Stimulated activated CD8-positive, alpha-beta memory T cell treated with anti-CD3 and anti-CD28 coated beads, Interleukin-4, amount 100 ng/mL, for 1 hour (primary cell): ENCODE measurements at places on chromosomes 7 and 10.

DNA sequence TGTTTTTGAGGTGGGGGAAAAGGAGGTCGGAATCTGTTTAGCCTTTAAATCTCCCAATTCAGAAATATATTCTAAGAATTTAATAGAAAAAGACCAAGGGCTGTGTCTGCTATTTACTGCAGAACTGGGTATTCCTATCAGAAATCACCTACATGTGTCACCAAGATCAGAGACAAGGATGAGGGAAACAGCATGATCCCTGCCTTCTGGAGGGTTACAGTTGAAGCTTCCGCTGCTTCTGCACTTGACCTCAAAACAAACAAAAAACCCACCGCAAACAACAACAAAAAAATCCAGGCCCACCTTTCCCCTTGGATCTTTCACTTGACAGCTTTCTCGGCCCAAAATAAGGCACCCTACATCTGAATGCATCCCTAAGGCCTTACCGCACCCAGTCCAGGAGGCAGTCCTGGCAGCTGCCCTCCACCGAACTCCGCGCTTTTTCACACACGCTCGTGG is 750 bp upstream of the CDK14 start:
- DNase-seq = no peak

- no peak for DNase-seq
Observed at GRCh38 chr10:88642963-88643362, 21.3 kb upstream of the LIPF start.

DNA sequence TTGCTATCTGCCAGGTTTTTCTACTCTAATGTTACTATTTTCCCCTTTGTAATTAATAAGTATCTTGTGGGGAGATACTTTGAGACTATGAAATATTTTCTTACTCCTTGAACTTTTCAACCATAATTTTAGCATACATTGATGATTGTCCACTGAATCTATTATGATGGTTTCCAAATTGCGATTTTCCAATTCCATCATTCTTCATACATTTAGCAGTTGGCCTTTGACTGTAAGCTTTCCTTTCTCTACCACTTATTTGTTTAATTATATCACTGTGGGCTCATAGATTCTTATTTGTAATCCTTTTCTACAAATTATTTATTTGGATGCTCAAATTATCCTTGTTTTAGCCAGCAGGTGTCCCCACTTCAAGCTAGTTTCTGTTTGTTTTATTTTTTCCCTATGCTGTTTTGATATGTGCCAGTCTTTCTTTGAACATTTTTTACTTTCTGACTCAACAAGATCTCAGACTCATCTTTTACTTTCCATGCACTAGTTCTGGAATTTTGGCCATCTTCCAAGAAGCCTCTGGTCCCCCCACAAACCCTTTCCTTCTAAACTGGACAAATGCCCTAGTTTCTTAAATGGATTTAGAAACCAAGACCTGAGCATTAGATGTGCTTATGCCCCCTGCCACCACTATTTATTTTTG is 11.4 kb upstream of the MRPS16 start:
- DNase-seq = no peak

GRCh38 chr10:78991187-78991586 is 77.6 kb upstream of the ZMIZ1 start:
- no peak for DNase-seq

- no peak for DNase-seq
Observed at GRCh38 chr10:9024210-9024609, 969.7 kb downstream of the GATA3 start.

DNA sequence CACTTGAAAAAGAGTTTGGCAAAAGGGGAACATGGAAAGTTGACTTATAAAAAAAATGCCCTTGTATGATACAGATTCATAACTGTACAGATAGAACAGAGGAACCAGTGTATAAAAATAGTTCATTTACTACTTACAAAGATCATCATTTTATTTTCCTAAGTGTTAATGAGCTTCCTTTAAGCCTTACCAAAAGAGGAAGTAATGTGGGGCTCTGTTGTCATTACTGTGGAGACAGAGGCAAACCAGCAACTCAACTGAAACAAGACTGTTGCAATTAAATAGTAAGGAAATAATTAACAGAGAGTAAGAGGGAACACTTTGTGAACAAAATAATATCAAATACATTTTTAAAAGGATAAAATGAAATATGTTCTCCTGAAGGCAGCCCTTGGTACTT is 526.2 kb upstream of the ADARB2 start:
- DNase-seq = no peak

GRCh38 chr10:21263263-21263803 is 262.1 kb downstream of the SKIDA1 start:
- DNase-seq = no peak

DNA sequence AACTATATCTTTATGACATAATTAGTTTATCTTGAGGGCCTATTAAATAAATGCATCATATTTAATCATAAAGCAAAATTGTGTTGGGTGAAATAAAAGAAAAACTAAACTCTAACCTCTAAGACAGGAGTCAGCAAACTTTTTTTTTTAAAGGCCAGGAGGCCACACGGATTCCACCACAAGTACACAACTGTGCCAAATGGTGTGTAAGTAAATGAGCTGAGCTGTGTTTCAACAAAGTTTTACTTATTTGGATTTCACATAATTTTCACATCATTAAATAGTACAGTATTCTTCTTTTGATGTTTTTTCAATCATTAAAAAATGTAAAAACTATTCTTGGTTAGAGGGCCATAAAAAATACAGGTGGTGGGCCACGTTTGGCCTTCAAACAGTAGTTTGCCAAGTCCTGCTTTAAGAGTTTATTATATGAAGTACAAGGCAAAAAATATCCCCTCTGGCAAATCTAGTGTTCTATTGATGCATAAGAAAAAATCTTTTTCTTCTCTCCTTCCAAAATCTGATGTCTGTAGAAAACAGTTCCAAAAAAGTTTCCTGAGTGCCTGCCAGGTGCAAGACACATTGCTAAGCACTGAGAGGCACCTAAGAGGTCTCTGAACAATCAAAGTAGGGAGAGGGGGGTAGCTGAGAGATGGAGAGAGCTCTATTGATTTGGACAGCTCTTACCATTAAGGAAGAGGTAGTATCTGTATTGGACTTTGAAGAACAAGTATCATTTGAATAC is 26.5 kb upstream of the SPOCK2 start:
- DNase-seq = no peak

DNA sequence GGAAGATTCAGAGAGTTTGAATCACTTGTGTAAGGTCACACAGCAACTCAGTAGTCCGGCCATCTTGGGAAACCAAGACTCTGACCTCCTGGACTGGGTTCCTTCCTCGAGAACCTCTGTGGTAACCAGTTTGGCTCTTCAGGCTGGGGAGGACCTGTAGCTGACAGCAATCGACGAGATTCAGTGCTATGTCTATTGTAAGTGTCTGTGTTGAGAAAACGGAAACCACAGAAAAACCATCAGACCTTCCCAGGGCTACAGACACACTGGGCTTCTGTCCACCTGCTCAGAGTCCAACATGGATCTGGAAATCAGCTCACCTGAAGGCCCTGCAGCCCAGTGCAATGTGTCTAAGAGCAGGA is 403.7 kb downstream of the RPS24 start:
- no peak for DNase-seq
